Activated gamma-delta T cell (primary cell): ENCODE measurements at places on chromosomes 1 and 21.

DNA sequence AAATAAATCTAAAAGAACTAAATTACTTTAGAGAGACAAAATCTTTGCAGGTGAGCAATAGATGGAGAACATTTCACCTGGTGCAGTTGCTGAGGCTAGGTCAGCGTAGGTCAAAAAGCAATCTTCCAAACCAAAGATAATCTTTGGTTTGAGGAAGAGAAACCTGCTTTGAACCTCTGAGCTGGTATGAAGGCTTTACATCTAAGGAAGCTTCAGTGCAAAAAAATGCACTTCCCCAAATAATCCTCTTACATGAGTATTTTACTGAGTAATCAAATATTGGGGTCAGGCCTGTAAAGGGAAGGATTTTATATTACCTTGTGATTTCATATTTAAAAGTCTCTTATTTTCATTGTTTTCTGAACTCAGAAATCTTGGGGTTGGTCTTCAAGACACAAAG, 223.6 kb downstream of the SRGAP2C start:
- no peak for DNase-seq

DNA sequence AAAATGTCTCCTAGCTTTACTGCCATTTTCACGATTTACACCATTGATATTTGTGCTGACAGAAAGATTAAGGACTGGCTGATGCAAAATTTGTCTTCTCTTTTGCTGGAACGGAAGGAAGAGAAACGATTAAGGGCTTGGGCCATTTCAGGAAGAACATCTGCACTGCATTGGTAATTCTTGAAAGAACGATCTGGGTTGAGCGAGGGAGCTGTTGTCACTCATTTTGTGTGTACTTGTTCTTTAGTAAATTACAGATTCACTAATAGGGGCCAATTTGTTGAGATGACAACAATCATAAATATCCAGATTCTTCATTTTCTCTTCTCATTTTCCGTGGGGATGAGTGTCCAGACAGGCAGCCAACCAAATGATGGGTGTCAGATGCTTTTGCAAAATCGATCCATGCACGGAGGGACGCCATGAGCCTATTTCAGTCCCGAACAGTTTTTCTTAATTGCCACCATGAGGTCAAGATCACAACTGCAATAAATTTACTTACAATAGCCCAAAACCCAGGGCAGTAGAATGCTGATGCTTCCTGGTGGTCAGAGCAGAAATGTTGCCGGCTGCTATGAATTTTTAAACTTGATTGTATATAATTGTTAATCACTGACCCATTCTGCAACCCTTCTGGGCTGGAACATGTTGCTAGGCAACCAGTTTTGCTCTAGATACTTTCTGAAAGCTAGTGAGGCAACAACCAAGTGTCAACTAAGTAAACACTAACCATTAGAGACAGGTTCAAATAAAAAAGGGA, 132.4 kb upstream of the TIAM1 start:
- no peak for DNase-seq

GRCh38 chr21:38151021-38151645, 105.7 kb upstream of the KCNJ15 start:
- DNase-seq, result no peak

GRCh38 chr1:243433737-243434370, 178.0 kb downstream of the SDCCAG8 start:
- no peak for DNase-seq

GRCh38 chr1:244324176-244324883, 127.4 kb downstream of the ADSS2 start:
- no peak for DNase-seq

DNA sequence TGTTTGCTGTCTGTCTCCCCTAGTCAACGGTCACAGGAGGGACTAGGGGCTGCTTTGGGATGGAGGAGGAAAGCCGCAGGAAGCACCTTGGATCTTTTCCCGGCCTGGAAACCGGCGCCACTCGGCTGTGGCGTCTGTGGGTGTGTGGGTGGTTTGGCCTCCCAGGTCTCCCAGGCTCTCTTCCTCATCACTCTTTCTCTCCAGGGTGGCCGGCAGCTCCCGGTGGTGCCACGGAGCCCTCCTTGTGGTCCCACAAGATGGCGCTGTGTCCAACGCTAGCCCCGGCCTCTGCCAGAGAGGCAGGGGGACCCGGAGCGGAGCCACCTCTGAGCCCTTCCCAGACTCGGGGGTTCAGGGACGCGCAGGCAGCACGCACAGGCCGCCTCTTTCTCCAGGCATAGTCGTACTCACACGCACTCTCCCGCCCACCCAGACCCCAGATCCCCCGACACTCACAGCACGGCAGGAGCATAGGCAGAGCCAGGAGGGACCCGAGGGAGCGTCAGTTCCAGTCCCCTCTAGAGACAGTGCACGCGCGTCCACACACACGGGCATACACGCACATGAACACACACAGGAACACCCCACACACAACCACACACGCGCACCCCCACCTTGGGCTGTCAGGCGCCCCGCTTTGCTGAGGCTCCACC, 31.2 kb downstream of the CDCP2 start:
- peak; percentile 21 for DNase-seq

- no peak for DNase-seq
These were observed 9.2 kb downstream of the GCSAML start for GRCh38 chr1:247557926-247558674.
